Renal cortical epithelial cell (primary cell): ENCODE measurements at places on chromosomes 1 and 21. TPM values are rescaled to one million over a fixed set of nuclear protein-coding genes. Genes with fewer than 3 reads are reported as not detected.

The APOBEC4 gene
- total RNA-seq = not detected in 2 replicates

The FTCD gene
- total RNA-seq = 0.30 and 0.35 TPM in 2 replicates

The CNIH3 gene
- total RNA-seq = 2.5 and 3.3 TPM in 2 replicates

The PTPN14 gene
- 34.7 and 114 TPM in 2 replicates for total RNA-seq

The AK2 gene
- total RNA-seq = 196 and 272 TPM in 2 replicates

The LHX8 gene
- not detected in 2 replicates for total RNA-seq

The IFI44L gene
- total RNA-seq = 10.8 and 12.2 TPM in 2 replicates

The CLCNKB gene
- total RNA-seq = 0.35 and 0.60 TPM in 2 replicates

The FGR gene
- 0.10 TPM in 1 of 2 replicates, not detected in the other for total RNA-seq

The DENND2C gene
- 1.5 and 2.8 TPM in 2 replicates for total RNA-seq

The NEXN gene
- total RNA-seq = 6.4 and 22.4 TPM in 2 replicates

The MEGF6 gene
- 5.7 and 12.0 TPM in 2 replicates for total RNA-seq

The CHIT1 gene
- total RNA-seq = under 0.01 TPM in 1 of 2 replicates, not detected in the other

The TBX19 gene
- total RNA-seq = 0.35 and 0.75 TPM in 2 replicates

The CHAF1B gene
- 0.70 and 3.1 TPM in 2 replicates for total RNA-seq

The CLEC20A gene
- total RNA-seq = not detected in 2 replicates

The SLC45A1 gene
- total RNA-seq = 0.52 and 2.0 TPM in 2 replicates

The TAS1R1 gene
- total RNA-seq = not detected in 2 replicates

The RAB25 gene
- total RNA-seq = 0.50 and 43.9 TPM in 2 replicates

The DSCAM gene
- total RNA-seq = not detected in 2 replicates

The OR2L3 gene
- total RNA-seq = not detected in 2 replicates

The PLA2G4A gene
- total RNA-seq = 0.94 and 1.7 TPM in 2 replicates

The AUNIP gene
- total RNA-seq = 0.89 and 5.7 TPM in 2 replicates

The GCSAML gene
- total RNA-seq = not detected in 2 replicates

The PARS2 gene
- total RNA-seq = 4.5 and 9.2 TPM in 2 replicates

The CD53 gene
- total RNA-seq = not detected in 2 replicates

The COL16A1 gene
- total RNA-seq = 14.5 and 14.8 TPM in 2 replicates

The CDC73 gene
- total RNA-seq = 19.3 and 54.4 TPM in 2 replicates

The CCDC181 gene
- 3.8 and 6.0 TPM in 2 replicates for total RNA-seq

The ALDH4A1 gene
- 39.5 and 42.0 TPM in 2 replicates for total RNA-seq

The PAPPA2 gene
- 0.52 and 1.3 TPM in 2 replicates for total RNA-seq

The MYCL gene
- 0.70 and 1.4 TPM in 2 replicates for total RNA-seq

The FYB2 gene
- 0.05 TPM in 1 of 2 replicates, not detected in the other for total RNA-seq

The SLC1A7 gene
- total RNA-seq = not detected in 2 replicates

The OR4F16 gene
- total RNA-seq = 0.10 TPM in 1 of 2 replicates, not detected in the other

The HRNR gene
- under 0.01 TPM in 2 replicates for total RNA-seq

The OR2T11 gene
- 0.10 TPM in 1 of 2 replicates, not detected in the other for total RNA-seq

The VAMP4 gene
- total RNA-seq = 5.2 and 10.7 TPM in 2 replicates

The AMY1C gene
- total RNA-seq = not detected in 2 replicates

The CSMD2 gene
- total RNA-seq = under 0.01 and 0.55 TPM in 2 replicates

The KCNH1 gene
- total RNA-seq = 7.1 and 18.3 TPM in 2 replicates

The TNFRSF4 gene
- total RNA-seq = not detected in 2 replicates

The CFAP74 gene
- not detected in 2 replicates for total RNA-seq

The UTS2 gene
- not detected in 2 replicates for total RNA-seq

The IKBKE gene
- 13.6 and 19.6 TPM in 2 replicates for total RNA-seq

The STPG1 gene
- total RNA-seq = 3.6 and 9.9 TPM in 2 replicates

The FMO4 gene
- total RNA-seq = 3.5 and 6.0 TPM in 2 replicates

The KRTAP12-3 gene
- not detected in 2 replicates for total RNA-seq

The DNASE2B gene
- total RNA-seq = not detected in 2 replicates

The SYT11 gene
- 20.3 and 35.1 TPM in 2 replicates for total RNA-seq

The IFFO2 gene
- total RNA-seq = 34.0 and 42.0 TPM in 2 replicates

The HSPA6 gene
- total RNA-seq = 0.17 and 0.25 TPM in 2 replicates

The SELP gene
- total RNA-seq = not detected in 2 replicates

The APCS gene
- total RNA-seq = not detected in 2 replicates

The RGS16 gene
- under 0.01 TPM in 1 of 2 replicates, not detected in the other for total RNA-seq

The PGLYRP3 gene
- total RNA-seq = not detected in 2 replicates
